ENCODE measurements at places on chromosomes 12 and 14. TPM values are rescaled to one million over a fixed set of nuclear protein-coding genes. Genes with fewer than 3 reads are reported as not detected.

GRCh38 chr14:44795725-44796124 lies 166.0 kb downstream of the KLHL28 start:
- no peak for DNase-seq

OR6C75 gene
- total RNA-seq = not detected

GALNT8 gene
- under 0.01 TPM for total RNA-seq

GRCh38 chr12:65313719-65314317 lies 35.3 kb downstream of the MSRB3 start:
- peak; percentile 49 for DNase-seq

GRCh38 chr12:42021469-42021868 lies 123.2 kb downstream of the GXYLT1 start:
- no peak for DNase-seq

DCAF5 gene
- total RNA-seq = 24.2 TPM

CD163L1 gene
- total RNA-seq = 11.0 TPM

FOXN4 gene
- total RNA-seq = not detected

DNA sequence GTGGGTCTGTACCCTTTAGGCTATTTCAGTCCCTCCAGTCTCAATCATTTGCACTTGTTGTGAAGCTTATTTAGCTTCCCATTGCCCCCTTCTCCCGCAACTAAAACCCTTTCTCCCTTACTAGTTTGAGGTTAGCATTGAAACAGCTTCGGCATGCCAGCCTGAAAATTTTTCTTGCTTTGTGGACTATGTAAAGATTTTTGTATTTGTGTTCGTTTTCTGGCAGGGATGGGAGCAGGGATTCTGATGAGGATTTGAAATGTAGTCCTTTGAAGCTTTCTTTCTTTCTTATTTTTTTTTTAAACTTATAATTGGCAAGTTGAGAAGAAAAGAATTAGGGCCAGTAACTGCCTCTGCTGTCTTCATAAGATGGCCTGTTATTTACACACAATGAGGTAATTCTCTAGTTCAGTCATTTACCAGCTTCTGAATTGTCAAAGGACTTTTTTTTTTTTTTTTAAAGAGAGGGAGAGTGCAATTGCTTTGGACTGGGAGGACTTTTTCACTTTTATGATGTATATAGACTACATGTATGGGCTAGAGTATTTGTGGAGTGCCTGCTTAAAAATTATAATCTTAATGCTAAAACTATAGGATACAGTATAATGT lies 29.0 kb downstream of the PALS1 start:
- DNase-seq = no peak

- DNase-seq = no peak
Observed at GRCh38 chr12:116236976-116237375, 40.5 kb downstream of the MED13L start.

- no peak for DNase-seq
Observed at GRCh38 chr12:28308891-28309290, 118.6 kb downstream of the CCDC91 start.

GRCh38 chr12:71138011-71138410 lies 19.8 kb downstream of the TSPAN8 start:
- no peak for DNase-seq

RIPK3 gene
- 0.32 TPM for total RNA-seq

ZFHX2 gene
- under 0.01 TPM for total RNA-seq

DNA sequence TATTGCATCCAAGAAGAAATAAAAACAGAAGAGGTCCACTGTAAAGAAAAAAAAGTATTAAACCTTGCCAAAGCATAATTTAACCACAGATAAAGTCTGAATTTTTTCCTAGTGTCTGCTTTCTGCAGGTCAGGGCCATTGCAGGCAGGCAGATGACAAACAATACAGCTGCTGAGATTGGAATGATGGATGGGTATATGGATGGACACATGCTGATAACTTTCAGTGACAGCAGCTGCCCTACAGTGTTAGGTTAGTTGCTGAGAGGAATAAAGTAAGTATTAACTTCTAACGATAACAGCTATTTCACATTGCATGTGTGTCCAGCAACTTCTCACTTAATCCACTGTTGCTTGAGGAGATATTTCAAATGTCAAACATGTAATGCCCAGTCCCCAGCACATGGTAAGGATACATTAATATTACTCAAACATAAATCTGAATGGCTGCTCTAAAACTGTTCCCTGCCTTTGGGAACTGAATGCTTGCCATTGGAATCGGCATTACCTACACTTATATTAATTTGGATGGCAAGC lies 515.3 kb downstream of the RMST start:
- no peak for DNase-seq

GRCh38 chr12:47741340-47741703 lies 16.0 kb upstream of the ENDOU start:
- DNase-seq = no peak

OTX2 gene
- not detected for total RNA-seq

GRCh38 chr12:92949466-92949865 lies 20.4 kb upstream of the EEA1 start:
- DNase-seq = no peak

DNA sequence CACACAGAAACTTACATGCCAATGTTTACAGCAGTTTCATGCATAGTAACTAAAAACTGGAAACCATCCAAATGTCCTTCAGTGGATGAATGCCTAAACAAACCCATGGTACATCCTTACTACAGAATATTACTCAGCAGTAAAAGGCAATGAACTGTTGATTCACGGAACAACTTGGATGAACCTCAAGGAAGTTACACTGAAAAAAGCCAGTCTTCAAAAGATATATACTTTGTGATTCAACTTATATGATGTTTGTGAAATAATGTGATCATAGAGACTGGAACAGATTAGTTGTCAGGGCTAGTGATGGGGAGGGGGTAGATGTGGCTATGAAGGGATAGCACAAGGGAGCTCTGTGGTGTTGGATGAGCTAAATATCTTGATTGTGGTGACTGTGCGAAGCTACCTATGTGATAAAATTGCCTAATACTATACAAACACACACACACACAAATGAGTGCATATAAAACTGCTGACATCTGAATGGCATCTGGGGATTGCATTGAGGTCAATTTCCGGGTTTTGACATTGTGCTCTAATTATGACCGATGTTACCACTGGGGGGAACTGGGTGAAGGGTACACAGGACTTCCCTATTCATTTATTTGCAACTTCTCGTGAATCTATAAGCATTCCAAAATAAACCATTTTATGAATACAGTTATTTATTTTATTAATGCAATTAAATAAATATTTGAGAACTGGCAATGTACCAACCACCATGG lies 94.3 kb downstream of the RIN3 start:
- DNase-seq = peak; percentile 79

GDF3 gene
- total RNA-seq = not detected

TPPP2 gene
- total RNA-seq = not detected

DNAJC22 gene
- 2.6 TPM for total RNA-seq

- DNase-seq = peak; percentile 94
Observed at GRCh38 chr12:106108185-106108835, 30.4 kb downstream of the NUAK1 start.

DNA sequence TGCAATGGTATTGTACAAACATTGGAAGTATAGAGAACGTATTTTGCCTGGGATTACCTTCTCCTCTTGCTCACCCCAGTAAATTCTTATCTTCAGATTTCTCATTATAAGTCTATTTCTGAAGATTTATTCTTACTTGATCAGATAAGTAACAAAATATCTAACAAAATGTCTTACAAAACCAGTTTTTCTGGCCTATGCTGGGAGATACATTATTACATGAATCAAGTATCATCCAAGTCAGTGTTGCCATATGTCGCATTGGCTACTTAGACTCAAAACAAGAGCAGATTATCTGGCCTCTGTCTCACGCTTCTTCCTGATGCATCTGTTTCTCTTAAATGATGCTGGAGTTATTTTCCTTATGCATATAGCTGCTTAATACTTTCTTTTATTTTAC lies 408.5 kb downstream of the CCER1 start:
- no peak for DNase-seq

GRCh38 chr12:124761871-124762270 lies 101.8 kb downstream of the SCARB1 start:
- no peak for DNase-seq

GRCh38 chr12:43762596-43762995 lies 3.8 kb downstream of the IRAK4 start:
- no peak for DNase-seq

GRCh38 chr12:49631336-49631907 lies 8.1 kb downstream of the PRPF40B start:
- DNase-seq = no peak

GRCh38 chr12:119803381-119803791 lies 73.7 kb downstream of the CIT start:
- DNase-seq = peak; percentile 58

- no peak for DNase-seq
Observed at GRCh38 chr12:89547101-89547500, 21.3 kb upstream of the POC1B start.

DNA sequence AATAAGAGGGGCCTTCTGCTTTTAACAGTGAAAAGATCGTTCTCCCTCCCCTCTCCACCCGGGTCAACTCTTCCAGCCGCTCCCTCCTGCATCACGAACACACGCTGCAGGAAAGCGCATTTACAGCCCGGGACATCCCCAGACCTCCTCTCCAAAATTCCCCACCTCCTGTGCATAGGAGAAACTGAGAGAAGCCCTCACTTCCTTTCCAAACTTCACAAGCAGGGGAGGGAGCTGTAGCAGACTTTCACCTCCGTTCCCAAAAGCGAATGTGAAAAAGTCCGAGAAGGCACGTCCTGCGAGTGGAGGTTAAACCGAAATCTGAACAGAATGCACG lies 513 bp downstream of the BCAT1 start:
- DNase-seq = peak; percentile 43

GRCh38 chr12:28631831-28632230 lies 441.6 kb downstream of the CCDC91 start:
- DNase-seq = no peak

DNA sequence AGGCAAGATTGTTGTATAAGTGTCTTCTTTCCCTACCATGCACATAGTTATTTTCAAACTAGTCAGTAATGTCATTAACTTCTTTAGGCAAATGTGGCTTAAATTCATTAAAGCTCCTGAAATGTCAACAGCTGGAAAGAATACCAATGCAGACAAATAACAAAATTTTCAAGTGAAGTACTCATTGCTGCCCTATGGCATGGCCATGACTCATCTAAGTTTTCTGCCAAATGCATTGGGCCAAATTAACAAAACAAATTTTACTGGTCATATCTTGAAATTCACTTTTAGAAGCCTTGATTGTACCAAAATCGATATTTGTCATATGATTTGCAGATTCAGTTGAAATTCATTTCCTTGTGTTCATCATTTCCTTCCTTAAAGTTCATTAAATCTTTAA lies 915.9 kb downstream of the SLC6A15 start:
- no peak for DNase-seq

STAC3 gene
- 1.3 TPM for total RNA-seq

TOMM20L gene
- total RNA-seq = not detected

GRCh38 chr14:37843954-37844607 lies 248.7 kb downstream of the TTC6 start:
- DNase-seq = no peak

DNA sequence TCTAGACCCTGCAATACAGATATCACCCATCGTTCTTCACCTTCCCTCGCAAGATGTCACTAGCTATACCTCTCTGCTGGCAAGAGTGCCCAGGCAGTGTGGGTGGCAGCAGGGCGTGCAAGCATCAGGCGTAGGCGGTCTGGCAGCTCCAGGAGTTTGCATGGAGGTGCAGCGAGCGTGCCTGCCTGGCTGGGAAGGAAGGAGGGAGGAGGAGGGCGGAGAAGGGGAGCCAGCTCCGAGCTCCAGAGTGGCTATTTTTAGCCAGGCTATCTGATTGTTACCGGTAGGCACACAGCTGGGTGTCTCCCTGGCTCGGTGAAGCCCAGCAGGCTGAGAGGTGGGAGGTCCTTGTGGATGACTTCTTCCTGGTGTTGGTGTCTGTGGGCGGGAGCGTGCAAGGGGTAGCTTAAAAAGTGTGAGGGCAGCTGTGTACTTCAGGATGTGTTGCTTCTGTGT lies 6.2 kb downstream of the FOXJ2 start:
- peak; percentile 71 for DNase-seq

- DNase-seq = no peak
Observed at GRCh38 chr12:58741226-58741625, 179.1 kb downstream of the LRIG3 start.

SCNN1A gene
- under 0.01 TPM for total RNA-seq

DNA sequence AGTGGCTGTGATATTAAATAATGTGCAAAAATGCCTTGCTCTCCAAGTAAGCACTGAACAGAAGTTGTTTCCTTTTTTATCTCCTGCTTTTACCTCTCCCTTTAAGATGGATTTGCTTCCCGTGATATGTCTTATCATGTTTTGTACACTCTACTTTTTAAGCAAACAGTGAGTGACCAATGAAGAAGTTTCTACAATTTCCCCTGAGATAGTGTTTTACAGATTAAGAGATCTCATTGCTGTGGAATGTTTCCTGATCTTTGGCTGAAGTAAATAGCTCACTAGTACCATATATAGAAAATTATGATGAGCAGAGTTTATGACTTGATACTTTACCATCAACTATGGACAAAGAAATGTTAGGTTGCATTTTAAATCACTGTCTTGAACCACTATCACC lies 184.8 kb upstream of the PDE3A start:
- peak; percentile 44 for DNase-seq

- no peak for DNase-seq
Observed at GRCh38 chr14:72104011-72104613, 171.9 kb downstream of the RGS6 start.

GRCh38 chr12:64618953-64619590 lies 8.8 kb downstream of the RASSF3 start:
- DNase-seq = peak; percentile 86

DNA sequence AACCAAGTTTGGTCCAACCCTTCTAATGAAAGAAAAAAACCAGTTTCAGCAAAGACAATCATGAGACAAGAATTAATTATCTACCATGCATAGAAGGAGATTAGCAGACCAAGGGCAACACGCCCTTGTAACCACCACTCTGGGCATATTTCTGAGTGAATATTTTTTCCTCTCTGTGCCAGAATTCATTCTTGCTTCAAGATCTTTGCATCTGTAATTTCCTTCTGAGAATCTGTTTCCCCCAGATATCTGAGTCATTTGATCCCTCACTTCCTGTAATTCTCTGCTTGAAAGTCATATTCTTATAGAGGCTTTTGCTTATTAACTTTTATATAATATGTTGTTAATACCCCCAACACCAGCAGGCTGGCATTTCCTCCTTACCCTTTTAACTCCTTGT lies 243.7 kb downstream of the SLC16A7 start:
- DNase-seq = no peak

FOXM1 gene
- 17.7 TPM for total RNA-seq

COQ6 gene
- 16.4 TPM for total RNA-seq
